ENCODE measurements at places on chromosomes 3 and 15. TPM values are rescaled to one million over a fixed set of nuclear protein-coding genes. Genes with fewer than 3 reads are reported as not detected.
A peak's percentile ranks its signal among the peaks of the same experiment; 100 is the strongest.

DNA sequence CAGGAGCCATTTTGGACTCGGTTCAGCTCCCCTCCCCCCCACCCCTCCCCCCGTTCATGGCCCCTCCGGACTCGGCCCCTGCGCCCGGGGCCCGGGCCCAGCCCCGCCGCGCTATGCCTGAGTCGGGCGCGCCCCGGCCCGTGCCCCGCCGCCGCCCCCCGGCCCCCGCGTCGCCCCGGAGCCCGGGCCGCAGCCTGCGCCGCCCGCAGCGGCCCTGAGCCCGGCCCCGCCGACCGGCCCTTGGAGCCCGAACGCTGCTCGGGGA, 155 bp downstream of the ACVR2B start:
- DNase-seq: no peak

The ATP10A gene
- 1.7 TPM for total RNA-seq

DNA sequence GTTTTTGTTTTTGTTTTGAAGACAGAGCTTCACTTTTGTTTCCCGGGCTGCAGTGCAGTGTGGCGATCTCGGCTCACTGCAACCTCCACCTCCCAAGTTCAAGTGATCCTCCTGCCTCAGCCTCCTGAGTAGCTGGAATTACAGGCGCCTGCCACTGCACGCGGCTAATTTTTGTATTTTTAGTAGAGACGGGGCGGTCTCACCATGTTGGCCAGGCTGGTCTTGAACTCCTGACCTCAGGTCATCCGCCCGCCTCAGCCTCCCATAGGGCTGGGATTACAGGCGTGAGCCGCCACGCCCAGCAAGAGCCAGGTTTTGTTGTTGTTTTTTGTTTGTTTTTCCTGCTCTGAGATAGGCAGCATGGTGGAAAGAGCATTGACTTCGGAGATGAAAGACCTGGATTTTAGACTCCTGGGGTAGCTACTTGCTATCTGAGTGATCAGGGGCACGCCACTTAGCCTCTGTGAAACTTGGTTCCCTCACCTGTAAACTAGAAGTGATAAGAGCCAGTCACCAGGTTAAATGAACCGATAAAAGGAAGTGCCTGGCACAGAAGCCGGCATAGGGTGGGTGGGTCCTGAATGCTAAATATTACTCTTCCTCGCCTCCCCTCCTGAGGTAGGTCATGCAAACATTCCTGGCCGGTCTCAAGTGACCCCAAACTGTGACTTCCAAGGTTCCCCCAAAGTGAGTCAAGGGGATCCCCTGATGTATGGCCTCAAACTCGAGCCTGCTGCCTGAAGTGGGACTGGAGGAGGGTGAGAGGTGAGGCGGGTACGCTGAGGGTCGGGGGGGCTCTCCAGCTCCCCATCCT, 62.9 kb upstream of the MCF2L2 start:
- no peak for DNase-seq

The ITGB5 gene
- total RNA-seq: 109 TPM

The GXYLT2 gene
- total RNA-seq: 9.8 TPM

GRCh38 chr3:158727206-158728060, 4.8 kb downstream of the RARRES1 start:
- no peak for DNase-seq

The IL12A gene
- 0.46 TPM for total RNA-seq

DNA sequence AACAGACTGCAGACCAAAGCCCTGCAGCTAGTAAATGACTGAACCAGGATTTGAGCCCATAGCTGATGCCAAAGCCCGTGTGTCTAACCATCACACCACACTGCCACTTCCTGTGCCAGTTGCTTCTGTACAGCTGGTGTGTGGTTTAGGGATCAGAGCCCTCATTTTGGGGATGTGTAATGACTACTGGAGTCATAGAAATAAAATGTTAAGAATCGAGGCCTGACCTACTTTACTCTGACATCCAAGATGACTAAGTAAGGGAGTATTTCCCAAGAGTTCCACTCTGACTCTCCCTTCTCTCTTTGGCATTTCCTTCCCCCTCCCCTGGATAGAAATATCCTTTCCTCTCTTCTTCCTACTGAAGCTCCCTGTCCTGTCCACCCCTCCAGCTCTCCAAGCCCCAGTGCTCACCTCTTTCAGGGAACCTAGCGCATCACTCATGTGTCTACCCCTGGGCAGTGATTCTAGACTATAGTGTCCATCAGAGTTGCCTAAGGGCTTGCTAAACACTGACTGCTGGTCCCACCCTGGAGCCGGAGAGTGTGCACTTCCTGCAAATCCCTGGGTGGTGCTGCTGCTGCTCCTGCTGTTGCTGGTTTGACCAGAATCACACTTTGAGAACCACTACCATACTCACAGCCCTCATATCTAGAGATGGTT, 53.8 kb downstream of the MGLL start:
- no peak for DNase-seq

The SLCO3A1 gene
- 45.9 TPM for total RNA-seq

- DNase-seq: peak; percentile 84
Observed at GRCh38 chr3:184417619-184418327, 37.9 kb downstream of the CHRD start.

The WDR93 gene
- not detected for total RNA-seq

The ANXA2 gene
- total RNA-seq: 212 TPM

The ARRDC4 gene
- 15.9 TPM for total RNA-seq

Measured in Right ventricle myocardium inferior (tissue), 1 donor.